IMR-90 (cell line): ENCODE measurements at places on chromosomes 4 and X. TPM values are rescaled to one million over a fixed set of nuclear protein-coding genes. Genes with fewer than 3 reads are reported as not detected.

GRCh38 chr4:67770422-67770821, 16.2 kb upstream of the GNRHR start:
- DNase-seq: no peak

DNA sequence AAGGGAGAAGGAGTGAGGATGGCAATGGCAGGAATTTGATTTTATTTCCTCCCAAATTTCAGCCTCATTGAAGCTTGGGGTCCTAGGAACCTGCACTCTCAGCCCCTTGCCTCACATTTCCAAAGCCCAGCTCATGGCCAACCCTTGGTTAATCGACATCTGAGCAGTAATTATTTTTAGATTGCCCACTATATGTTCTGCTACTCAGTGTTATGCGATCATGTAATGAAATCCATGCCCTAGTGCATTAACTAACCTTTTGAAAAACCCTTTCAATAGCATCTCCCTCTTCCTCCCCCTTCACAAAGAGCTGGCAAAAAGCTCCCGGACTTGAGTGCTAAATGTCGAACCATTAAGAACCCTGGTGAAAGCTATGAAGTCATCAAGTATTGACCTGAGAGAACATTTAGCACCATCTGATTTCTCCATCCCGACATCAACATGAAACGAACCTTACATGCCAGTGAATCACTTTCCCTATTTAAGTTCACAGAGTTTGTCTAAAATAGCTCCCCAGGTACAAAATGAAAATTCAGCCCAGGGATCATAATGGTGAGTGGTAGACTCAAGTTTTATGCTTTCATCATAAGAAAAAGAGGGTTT, 59.2 kb upstream of the RPS6KA3 start:
- DNase-seq: no peak

DNA sequence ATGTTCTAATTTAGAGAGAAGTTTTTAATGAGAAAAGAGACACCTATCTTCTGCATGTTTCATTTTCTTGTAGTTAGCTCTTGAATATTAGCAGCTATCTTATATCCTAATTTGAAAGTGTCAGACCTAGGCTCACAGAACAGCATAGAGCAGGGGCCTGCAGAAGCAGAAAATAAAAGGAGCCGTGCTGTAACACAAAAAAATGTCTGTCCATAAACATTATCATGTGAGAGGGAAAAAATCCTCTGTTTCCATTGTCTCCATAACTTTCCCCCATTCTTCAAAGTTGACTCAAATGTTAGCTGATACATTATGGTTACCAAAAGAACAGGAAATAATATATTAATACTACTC, 329.2 kb upstream of the EPHA5 start:
- no peak for DNase-seq

DNA sequence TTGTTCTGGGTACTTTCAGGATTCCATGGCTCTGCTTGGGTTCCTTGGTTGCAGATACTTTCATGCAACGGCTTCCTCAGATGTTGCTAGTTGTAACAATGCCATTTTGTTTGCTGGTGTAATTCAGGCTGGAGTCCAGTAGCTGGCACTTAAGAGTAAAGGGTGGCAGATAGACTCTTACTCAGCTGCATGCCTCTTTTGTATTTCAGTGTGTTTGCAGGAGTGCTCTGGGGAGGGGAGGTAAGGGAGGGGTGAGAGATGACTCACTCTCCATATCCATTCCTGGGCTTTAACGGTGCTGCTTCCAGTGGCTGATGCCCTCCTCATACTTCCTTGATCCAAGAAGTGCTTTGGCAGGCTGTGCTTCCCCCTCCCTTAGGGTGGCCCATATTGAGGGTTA, 155.2 kb downstream of the ZNF330 start:
- DNase-seq: peak; percentile 93

- DNase-seq: peak; percentile 57
These were observed 951 bp downstream of the SH3BP2 start for GRCh38 chr4:2793586-2794485.

- DNase-seq: peak; percentile 12
These were observed 65.7 kb upstream of the PAGE1 start for GRCh38 chrX:49761481-49761880.

DNA sequence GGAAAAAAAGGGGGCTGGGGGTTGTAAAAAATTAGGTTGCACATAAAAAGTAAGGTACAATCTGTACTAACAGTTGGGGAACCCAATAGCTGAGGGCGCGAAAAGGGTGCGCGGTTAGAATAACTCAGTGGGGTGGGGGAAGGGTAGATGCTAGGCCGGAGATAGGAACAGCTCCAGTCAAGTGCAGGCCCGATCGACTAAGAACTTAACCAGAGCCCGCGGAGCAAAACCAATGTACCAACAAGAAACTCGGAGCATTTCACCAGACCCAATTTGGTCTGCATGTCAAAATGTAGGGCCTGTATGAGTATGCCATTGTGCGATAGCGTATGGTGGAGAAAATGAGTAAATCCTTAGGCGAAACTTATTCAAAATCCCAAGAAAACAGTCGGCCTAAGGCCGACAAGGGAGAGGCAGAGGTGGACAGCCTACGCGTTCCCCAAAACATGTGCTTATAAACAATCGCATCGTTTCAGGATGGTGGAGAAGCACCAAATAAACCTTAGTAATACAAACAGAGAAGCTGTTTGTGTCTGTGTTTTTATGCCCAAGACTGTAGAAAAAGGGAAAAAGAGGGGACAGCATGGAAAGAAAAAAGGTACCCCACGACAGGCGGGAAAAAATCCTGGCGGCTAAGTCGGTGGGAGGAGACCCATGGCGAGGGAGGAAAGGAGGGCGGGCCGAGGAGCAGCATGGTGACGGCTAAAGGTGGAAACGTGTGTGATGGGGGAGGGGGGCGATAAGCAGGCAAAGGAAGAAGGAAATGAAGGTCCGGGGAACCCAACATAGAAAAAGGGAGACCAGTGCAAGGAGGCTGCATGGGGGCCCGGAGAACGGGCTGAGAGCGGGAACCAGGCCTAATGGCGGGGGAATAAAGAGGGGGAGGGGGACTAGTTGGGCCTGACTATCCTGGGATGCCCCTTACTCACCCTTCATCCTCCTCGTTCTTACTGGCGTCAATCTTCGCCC, 990 bp downstream of the HNRNPD start:
- peak; percentile 57 for DNase-seq

GRCh38 chrX:21958916-21959315, 18.4 kb downstream of the SMS start:
- peak; percentile 48 for DNase-seq

DNA sequence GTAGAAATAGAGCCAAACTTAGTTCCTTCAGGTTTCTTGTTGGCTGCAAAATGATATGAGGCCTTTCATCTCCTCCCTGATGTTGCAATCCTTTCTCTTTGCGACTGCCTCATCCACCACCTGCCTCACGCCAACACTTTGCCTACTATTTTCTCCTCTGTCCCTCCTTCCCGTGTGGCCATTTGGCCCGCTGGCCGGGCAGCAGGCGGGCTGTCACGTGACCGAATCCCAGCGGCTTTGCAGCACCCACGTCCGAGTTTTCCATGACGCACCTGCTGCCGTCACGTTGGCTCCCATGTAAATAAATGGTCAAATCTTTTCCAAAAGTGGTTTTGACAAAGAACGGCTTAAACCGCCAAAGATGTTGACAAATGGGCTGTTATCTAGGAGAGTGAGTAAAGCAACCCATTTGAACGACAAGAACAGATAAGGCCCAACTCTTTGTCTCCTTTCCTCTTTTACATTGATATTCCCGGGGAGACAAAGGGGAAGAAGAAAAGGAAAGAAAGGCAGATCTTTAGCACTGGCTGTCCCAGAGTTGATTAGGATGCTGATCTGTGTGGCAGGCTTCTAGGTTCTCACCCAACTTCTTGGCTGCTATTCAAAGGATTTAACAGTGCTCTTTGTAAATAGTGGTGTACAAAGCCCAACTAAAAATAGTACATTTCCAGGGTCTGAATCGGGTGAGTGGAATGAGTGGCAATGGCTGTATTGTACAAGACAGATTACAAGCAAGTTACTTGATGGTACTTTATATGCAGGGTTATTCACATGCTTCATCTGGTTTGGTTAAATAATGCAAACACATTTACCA, 174.2 kb upstream of the JADE1 start:
- DNase-seq: peak; percentile 55

DNA sequence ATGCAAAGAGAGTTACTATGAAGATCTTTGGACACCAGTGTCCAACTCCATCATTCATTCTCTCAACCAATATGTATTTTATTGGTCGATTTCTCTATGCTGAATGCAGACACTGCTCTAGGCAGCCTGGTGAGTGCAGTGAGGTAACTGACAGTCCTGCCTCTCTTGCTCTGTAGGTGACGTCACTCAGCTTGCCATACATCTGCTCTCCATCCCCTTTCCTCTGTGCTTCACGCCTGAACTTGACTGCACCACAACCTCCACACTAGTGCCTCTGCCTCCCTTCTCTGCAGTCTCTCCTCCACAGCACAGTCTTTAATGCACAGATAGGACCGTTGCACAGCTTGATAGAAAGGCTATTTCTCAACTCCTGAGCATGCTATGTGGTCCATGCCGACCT, 344.9 kb upstream of the NOCT start:
- no peak for DNase-seq

DNA sequence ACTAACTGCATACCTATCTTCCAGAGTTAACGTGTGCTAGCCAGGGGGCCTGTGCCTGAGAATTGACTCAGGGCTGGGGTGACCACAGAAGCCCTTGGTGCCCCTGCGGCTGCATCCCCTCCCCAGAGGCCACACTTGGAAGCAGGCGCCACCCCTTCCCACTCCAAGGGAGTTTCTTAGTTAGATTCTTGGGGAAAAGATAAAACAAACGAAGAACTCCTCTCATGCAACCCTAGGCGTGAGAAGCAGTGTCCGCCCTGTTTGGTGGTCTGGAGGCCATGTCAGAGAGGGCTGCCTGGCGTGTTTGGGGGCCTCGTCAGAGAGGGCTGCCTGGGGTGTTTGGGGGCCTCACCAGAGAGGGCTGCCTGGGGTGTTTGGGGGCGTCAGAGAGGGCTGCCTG, 50.3 kb upstream of the HGFAC start:
- no peak for DNase-seq

The SSX7 gene
- not detected in 2 replicates for total RNA-seq

The KCNE5 gene
- 0.18 and 0.28 TPM in 2 replicates for total RNA-seq

The ARMCX1 gene
- total RNA-seq: 22.9 and 31.1 TPM in 2 replicates

The BRS3 gene
- not detected in 2 replicates for total RNA-seq

The CD38 gene
- total RNA-seq: not detected in 2 replicates

The UCP1 gene
- total RNA-seq: not detected in 2 replicates

The TMPRSS11A gene
- total RNA-seq: not detected in 2 replicates

The ETDA gene
- total RNA-seq: not detected in 2 replicates
